Stimulated activated CD4-positive, alpha-beta T cell treated with anti-CD3 and anti-CD28 coated beads, TNF-alpha, amount 100 ng/mL, for 1 hour (primary cell): ENCODE measurements at places on chromosomes 2 and 18.

- DNase-seq: no peak
Measured at GRCh38 chr2:18262601-18263000, 297.9 kb downstream of the RDH14 start.

DNA sequence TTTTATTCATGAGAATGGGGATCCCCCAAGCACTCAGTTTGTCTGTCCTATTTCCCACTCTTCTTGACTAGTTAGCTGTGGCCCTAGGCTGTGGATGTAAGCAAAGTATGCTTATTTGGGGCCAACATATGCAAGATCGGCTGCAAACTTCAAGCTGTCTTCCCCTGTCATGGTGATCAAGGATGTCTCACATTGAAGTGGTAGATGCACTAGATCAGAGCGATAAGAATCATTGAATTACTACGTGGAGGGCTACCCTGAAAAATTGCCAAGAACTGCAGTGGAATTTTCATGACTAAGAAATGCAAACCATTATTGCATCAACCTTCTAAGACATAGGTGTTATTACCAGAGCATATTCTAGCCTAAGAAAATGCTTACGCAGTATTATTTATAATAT is 527.4 kb downstream of the RNF144A start:
- no peak for DNase-seq

DNA sequence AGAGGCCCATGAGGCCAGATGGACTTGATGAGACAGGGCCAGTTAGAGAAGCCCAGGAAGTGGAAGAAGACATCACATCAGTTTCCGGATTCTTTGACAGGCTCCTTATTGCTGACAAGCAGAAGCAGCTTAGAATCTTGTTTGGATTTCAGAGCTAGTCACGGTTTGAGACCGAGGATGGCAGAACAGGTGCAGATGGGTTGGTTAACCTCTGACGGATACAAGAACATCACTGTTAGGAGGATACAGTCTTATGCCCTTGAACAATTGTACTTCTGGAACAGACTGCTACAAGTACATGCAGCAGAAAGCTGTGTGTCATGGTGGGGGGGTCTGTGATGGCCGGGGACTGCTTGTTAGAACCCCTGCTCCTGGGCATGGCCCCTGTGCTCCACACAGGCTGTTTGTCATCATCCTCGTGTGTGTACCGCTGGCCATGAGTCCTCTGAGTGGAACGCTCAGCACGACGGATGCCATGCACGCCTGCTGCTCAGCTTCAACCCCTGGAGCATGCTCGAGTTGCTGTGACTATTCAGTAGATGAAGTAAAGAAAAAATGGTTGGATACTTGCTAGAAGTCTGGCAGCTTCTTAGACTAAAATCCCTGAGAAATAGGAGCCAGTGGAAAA is 217.7 kb downstream of the SH3RF3 start:
- DNase-seq: no peak

DNA sequence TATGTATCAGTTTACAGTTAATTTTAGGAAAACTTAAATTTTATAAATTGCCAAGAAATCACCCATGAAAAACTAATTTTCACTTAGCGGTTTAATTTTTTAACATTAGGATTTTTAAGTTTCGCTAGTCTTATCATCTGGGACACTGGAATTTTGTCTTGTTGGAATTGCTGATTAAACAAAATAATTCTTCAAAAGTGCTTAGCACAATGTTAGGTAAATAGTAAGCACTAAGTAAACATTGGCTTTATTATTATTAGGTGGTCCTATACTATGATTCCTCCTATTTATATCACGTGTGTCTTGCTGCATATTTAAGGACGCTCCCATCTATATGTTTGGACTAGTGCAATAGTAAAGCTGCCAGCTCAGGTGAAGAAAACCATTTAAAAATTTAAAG is 54.6 kb upstream of the MAP4K3 start:
- no peak for DNase-seq

GRCh38 chr18:44699572-44700261 is 19.0 kb downstream of the SETBP1 start:
- no peak for DNase-seq

DNA sequence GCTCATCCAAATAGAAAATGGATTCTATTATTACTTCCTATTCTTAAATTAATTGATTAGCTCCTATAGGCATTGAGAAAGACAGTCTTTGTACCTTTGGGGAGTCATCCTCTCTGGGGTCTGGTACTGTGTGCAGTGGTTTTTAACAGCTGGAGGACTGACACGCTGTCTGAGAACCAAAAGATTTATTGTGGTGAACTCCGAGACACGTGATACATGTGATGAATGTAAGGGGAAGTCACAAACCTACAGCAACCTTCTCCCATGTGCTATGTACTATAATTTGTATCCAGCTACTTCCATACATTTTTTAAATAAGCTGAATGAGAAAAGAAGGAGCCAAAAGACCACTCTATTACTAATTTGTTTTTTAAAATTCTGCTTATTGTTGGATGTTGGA is 133.7 kb downstream of the GALNT3 start:
- no peak for DNase-seq

DNA sequence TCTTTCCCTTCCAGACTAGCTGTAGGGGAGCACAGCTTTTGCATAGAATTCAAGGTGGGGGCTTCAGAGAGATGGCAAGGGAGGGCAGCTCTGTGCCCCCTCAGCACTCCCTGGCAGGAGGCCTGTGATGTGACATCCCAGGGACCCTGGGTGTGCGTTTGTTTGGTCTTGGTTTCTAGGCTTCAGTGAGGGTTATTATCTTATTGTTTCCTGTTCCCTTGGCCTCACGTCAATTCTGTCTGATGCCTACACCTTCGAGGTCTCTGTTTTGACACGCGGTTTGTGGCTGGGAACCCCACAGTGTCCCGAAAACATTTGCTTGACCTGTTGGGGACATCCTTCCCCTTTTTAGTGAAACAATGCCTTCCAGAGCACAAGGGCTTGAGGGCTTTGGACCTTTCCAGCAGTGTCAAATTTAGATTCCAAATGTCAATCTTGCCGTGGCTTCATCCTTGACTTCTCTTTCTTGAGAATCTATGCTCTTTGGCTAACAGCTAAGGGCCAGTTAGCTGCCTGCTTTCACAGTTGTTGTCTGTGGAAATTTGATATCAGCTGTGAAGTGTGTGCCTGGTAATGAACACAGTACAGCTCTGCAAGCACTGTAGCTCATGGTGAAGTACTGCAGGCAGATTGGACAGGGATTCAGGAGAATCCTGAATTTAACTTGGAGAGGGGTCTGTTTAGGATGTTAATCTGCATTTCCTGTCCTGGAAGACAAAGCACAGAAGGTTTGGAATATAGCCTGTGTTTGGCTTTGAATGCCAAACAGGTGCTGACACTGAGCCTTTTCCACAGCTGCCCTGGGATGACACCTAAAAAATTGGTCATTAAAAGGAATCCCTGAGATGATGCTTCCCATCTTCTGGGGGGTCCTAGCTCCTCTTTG is 108.2 kb upstream of the CXCR4 start:
- no peak for DNase-seq

DNA sequence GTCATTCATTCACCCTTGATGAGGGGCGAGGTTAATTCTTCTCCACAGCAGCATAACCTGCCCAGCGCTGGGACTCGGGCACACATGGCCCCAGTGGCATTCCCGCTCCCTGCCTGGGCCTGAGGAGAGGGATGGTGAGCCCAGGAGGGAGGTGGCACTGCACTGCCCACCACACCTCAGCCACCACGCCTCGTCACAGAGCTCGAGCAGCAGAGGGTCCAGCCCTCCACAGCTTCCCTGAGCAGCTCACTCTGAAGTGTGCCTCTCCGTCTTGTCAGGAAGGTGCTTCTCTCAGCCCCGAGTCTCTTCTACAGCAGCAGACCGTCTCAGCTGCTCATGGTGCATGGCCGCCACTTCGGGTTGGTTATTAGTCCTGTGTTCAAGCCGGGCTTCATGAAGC is 34.9 kb downstream of the COA5 start:
- no peak for DNase-seq

GRCh38 chr2:133608291-133608690 is 40.0 kb upstream of the NCKAP5 start:
- no peak for DNase-seq
